Activated gamma-delta T cell treated with anti-CD3 and anti-CD28 coated beads, Interleukin-2, amount 50 U/mL, for 16 hours (primary cell): ENCODE measurements at places on chromosomes 4 and X.

GRCh38 chr4:174554231-174554728, 32.0 kb upstream of the HPGD start:
- no peak for DNase-seq

DNA sequence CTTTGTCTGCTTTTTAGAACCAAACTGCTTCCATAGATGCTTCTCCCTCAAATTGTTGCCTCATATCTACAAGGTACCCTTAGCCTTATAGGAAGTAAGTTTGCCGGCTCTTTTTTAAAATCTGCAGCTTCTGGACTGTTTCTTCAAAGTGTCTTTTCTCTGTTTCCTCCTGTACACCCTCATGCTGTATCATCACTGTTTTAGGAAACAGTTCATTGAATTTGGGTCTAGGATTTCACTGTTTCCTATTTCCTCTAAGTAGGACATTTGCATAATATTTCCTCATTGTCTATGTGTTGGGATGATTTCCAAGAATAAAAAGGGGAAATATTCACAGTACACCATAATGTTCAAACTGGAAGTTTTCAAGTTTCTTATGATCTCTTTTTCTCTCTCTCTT, 43.0 kb downstream of the BANK1 start:
- DNase-seq: no peak

DNA sequence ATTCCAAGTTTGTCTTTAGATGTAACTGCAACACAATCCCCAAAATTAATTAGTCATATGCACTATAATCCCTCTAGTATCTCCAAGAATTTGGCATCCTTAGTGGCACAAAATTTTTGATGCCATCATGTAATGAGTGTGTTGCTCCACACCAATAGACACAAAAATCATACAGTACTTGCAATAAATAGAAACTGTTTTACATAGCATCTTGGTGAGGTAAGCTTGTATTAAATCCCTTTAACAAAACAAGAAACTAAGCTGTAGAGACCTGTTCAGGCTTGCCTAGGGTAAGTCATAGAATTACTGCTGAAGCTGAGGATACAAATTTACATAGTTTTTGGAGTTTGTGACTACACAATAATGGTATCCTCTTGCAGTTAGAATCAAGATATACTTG, 64.5 kb upstream of the PRSS12 start:
- DNase-seq: no peak

DNA sequence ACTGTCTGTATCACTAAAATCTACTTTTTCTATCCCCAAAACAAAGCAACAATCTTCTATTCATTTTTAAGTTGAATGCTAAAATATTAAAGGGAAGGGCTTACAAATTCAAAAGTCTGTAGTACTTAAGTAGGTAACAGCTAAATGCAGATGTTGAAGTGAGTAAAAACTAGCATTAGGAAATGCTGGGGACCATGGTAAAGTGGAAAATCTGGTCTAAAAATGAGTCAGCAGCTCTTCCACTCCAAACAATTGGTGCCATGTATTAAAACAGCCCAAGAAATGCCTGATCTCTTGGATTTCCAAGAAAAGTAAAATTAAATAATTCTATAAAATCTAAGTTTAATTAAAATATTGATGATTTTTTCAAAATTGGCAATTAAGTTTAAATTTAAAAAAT, 73.3 kb upstream of the PPP3CA start:
- DNase-seq: no peak
